ENCODE measurements at places on chromosomes 12 and 14. TPM values are rescaled to one million over a fixed set of nuclear protein-coding genes. Genes with fewer than 3 reads are reported as not detected.

DNA sequence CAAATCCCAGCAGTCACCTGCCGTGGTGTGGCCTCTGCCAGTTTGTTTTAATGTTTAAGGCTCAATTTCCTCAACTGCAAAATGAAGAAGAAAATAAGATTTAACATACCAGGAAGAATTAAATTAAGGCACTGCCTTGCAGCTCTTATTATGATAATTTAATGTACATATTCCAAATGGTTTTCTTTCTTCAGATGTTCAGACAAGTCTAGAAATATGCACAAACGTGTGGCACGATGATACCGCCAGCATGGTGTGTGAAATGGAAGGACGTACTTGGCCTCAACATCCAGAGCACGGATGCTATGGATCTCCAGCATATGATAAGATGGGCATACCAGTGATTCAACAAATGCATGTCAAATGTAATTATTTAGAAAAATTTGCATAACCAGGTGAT lies 959.4 kb upstream of the TMEM132C start:
- no peak overlapping the region for H3K27ac ChIP-seq
- no peak overlapping the region for H3K4me3 ChIP-seq
- no peaks in the 10 kb centered on the region for H3K4me1 ChIP-seq
- DNase-seq = no peak

DNA sequence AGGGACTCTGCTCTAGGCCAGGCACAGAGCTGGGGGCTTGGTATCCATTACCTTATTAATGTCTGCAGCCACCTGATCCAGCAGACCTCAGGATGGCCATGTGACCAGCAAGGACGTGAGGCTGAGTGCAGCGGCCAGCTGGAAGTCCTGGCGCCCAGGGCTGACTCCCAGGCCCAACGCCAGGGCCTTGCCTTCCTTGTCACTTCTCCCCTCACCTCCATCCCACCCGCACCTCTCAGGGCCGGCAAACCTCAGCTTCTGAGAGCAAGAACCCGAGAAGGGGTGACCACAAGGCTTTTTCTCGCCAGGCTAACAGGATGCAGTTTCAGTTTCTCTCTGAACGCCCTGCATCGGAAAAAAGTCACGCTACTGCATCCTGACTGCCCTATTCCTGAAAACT lies 15.4 kb downstream of the RAB35 start:
- peaks cover 93% of the 10 kb centered on the region for H3K36me3 ChIP-seq
- peak; percentile 46 for DNase-seq
- peaks cover 26% of the 10 kb centered on the region for H3K4me1 ChIP-seq
- peak overlapping the region; percentile 69 for H3K27ac ChIP-seq
- H3K4me3 ChIP-seq = peak overlapping the region; percentile 12
- H3K27me3 ChIP-seq = no peaks in the 10 kb centered on the region

- no peaks in the 10 kb centered on the region for H3K36me3 ChIP-seq
- peaks cover 13% of the 10 kb centered on the region for H3K4me1 ChIP-seq
- no peak overlapping the region for H3K4me3 ChIP-seq
Observed at GRCh38 chr14:68312884-68313610, 479.8 kb downstream of the ZFP36L1 start.

GRCh38 chr12:79648881-79649280 lies 41.9 kb downstream of the PAWR start:
- no peaks in the 10 kb centered on the region for H3K36me3 ChIP-seq
- H3K4me1 ChIP-seq = peaks cover 4% of the 10 kb centered on the region
- no peak overlapping the region for H3K27ac ChIP-seq
- DNase-seq = no peak

- DNase-seq = peak; percentile 37
- no peak overlapping the region for H3K27ac ChIP-seq
- H3K4me3 ChIP-seq = no peak overlapping the region
- H3K36me3 ChIP-seq = no peaks in the 10 kb centered on the region
- peaks cover 21% of the 10 kb centered on the region for H3K4me1 ChIP-seq
- no peaks in the 10 kb centered on the region for H3K27me3 ChIP-seq
Observed at GRCh38 chr12:26874501-26875296, 41.7 kb upstream of the ITPR2 start.

- no peak for DNase-seq
- H3K4me3 ChIP-seq = no peak overlapping the region
- peaks cover 21% of the 10 kb centered on the region for H3K36me3 ChIP-seq
- peaks cover 47% of the 10 kb centered on the region for H3K4me1 ChIP-seq
- H3K27ac ChIP-seq = no peak overlapping the region
- H3K27me3 ChIP-seq = no peaks in the 10 kb centered on the region
Observed at GRCh38 chr14:90564496-90564895, 167.7 kb downstream of the CALM1 start.

ABHD4 gene
- 12.2 TPM for total RNA-seq

DNA sequence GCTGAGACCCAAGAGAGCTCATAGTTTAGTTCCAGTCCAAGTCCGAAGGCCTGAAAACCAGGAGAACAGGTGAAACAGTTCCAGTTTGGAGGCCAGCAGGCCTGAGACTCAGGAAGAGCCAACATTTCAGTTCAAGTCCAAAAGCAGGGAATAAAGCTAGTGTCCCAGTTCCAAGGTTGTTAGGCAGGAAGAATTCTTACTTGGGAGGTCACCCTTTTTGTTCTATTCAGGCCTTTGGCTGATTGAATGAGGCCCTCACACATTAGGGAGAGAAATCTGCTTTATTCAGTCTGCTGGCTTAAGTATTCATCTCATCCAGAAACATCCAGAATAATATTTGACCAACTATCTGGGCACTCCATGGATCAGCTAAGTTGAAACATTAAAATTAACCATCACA lies 294.6 kb downstream of the PCNX1 start:
- H3K27ac ChIP-seq = no peak overlapping the region
- no peak for DNase-seq
- H3K4me1 ChIP-seq = no peaks in the 10 kb centered on the region
- no peaks in the 10 kb centered on the region for H3K36me3 ChIP-seq

DNA sequence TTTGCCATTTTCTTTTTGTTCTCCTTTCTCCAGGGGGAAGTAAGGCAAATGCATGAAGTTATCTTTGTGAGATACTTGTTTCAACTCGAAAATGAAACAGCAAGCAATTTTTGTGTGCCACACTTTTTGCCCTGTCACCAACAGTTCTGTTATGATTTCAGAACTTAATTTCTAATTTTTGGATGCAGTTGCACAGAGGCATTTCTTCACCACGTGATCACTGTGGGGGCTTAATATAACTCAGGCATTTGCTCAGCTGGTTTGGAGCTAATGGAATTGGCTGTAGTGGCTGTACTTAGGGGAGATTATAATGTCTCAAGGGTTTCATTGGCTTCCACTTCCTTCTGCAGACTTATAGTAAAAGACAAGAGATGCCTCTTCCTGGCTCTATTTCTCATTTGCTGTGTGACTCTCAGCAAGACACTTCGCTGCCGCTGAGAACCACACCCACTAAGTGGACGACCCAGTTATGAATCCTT lies 452.4 kb downstream of the RAD51B start:
- H3K4me3 ChIP-seq = no peak overlapping the region
- H3K27ac ChIP-seq = no peak overlapping the region
- no peak for DNase-seq
- no peaks in the 10 kb centered on the region for H3K36me3 ChIP-seq
- no peaks in the 10 kb centered on the region for H3K27me3 ChIP-seq

DNA sequence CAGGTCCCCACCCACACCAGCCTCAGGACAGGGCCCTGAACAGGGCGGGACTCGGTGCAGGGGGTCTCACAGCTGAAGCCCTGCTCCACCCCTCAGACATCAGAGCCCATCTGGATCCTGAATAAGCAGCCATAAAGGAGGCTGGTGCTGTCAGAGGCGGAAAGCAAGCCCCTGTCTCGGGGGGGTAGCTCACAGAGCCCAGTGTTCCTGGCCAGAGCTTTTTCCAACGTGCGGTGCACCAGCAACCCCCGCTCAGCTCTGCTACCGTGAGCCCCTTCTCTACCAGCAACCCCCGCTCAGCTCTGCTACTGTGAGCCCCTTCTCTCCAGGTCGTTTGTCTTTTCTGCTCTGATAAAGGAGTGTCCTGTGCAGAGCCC lies 136.5 kb upstream of the SFSWAP start:
- no peak overlapping the region for H3K27ac ChIP-seq
- no peaks in the 10 kb centered on the region for H3K4me1 ChIP-seq
- DNase-seq = no peak
- H3K36me3 ChIP-seq = no peaks in the 10 kb centered on the region
- H3K27me3 ChIP-seq = peaks cover 20% of the 10 kb centered on the region
- no peak overlapping the region for H3K4me3 ChIP-seq

DNA sequence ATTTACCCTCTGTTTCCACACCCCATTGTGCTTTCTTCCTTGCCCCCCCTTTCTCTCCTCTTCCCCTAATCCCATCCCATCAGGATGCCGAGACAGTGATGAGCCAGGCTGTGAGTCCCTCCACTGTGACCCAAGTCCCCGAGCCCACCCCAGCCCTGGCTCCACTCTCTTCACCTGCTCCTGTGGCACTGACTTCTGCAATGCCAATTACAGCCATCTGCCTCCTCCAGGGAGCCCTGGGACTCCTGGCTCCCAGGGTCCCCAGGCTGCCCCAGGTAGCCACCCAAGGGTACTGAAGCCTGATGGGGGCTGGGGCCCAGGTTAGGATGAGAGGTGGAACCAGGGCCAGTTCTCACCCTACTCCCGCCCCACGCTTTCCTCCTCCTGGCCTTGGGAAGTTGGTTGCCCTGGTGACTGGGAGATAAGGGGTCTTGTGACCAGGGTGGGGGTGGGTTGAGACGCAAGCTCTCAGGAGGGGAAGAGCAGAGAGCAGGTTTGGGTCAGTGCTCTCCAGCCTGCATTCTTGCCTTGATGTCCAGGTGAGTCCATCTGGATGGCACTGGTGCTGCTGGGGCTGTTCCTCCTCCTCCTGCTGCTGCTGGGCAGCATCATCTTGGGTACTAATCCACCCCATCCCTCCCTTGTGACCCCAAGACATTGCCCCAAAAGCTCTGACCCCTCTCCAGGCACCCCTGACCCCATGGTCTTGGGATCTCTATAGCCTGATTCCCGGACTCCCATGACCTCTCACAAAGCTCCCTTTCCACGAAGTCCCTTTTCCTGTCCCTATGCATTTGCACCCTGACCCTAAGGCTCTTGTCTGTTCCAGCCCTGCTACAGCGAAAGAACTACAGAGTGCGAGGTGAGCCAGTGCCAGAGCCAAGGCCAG lies 1.2 kb downstream of the AMHR2 start:
- no peaks in the 10 kb centered on the region for H3K27me3 ChIP-seq
- H3K4me1 ChIP-seq = peaks cover 11% of the 10 kb centered on the region

GRCh38 chr14:33271216-33271615 lies 332.5 kb downstream of the NPAS3 start:
- no peaks in the 10 kb centered on the region for H3K27me3 ChIP-seq
- H3K4me3 ChIP-seq = no peak overlapping the region
- H3K4me1 ChIP-seq = no peaks in the 10 kb centered on the region
- H3K27ac ChIP-seq = no peak overlapping the region
- H3K36me3 ChIP-seq = no peaks in the 10 kb centered on the region

DNA sequence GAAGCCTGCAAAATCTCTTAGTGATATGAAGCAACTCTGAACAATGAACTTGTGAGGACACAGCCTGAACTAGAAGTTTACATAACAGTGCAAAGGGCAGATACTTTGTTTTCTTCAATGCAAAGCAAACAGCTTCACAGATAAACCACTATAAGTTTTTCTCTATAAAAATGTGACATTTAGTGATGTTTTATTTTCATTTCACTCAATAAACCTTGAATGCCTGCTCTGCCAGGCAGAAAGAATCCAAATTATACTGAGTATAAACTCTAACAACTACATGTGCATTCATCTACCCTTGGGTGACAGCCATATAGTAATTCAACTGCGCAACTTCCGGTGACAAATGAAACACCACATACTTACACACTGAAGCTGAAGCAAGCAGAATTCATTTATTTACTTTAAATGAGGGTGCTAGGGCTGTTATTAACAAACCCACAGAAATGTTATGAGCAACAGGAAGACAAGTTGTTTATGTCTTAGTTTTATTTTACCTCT lies 10.3 kb downstream of the DCP1B start:
- H3K36me3 ChIP-seq = peaks cover 3% of the 10 kb centered on the region
- H3K27me3 ChIP-seq = no peaks in the 10 kb centered on the region
- H3K27ac ChIP-seq = no peak overlapping the region
- DNase-seq = peak; percentile 61

GRCh38 chr14:77752799-77753516 lies 8.0 kb downstream of the SNW1 start:
- peaks cover 26% of the 10 kb centered on the region for H3K36me3 ChIP-seq
- DNase-seq = no peak
- no peaks in the 10 kb centered on the region for H3K27me3 ChIP-seq
- H3K27ac ChIP-seq = no peak overlapping the region

EXOC3L4 gene
- 82.8 TPM for total RNA-seq

DNA sequence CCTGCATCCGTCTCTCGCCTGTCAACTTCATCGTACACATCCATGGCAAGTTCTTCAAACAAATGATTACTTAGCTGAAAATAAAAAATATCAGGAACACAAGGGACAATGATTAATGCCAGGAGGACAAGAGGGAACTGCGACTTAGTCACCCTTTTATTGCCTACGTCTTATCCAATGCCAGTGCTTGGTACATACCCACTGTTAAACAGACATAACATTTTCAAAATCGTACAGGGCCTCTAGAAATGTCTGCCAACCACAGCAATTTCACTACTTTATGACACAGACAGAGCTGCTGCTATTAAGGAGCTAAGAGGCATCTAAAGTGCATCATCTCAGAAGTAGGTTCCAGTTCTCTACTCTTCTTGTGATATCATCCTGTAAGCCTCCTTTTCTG lies 34.6 kb downstream of the GIT2 start:
- no peaks in the 10 kb centered on the region for H3K27me3 ChIP-seq
- H3K4me3 ChIP-seq = no peak overlapping the region
- no peak overlapping the region for H3K27ac ChIP-seq
- DNase-seq = no peak
- no peaks in the 10 kb centered on the region for H3K4me1 ChIP-seq
- H3K36me3 ChIP-seq = peaks cover 96% of the 10 kb centered on the region

DNA sequence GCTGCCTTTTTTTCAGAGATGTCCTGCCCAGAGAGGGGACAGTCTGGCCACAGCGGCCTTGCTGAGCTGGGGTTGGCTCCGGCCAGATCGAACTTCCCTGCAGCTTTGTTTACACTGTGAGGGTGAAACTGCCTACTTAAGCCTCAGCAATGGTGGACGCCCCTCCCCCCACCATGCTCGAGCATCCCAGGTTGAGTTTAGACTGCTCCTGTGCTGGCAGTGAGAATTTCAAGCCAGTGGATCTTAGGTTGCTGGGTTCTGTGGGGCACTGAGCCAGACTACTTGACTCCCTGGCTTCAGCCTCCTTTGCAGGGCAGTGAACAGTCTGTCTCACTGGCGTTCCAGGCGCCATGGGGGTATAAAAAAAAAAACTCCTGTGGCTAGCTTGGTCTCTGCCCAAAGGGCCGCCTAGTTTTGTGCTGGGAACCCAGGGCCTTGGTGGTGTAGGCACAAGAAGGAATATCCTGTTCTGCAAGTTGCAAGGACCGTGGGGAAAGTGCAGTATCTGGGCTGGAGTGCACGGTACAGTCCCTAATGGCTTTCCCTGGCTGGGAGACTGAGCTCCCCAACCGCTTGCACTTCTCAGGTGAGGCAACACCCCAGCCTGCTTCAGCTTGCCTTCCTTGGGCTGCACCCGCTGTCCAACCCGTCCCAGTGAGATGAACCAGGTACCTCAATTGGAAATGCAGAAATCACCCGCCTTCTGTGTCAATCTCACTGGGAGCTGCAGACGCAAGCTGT lies 79.1 kb downstream of the LRIG3 start:
- no peaks in the 10 kb centered on the region for H3K27me3 ChIP-seq
- DNase-seq = no peak
- no peaks in the 10 kb centered on the region for H3K36me3 ChIP-seq
- no peak overlapping the region for H3K27ac ChIP-seq
- H3K4me3 ChIP-seq = no peak overlapping the region

All from stomach (tissue), 19 donors.